ENCODE measurements at places on chromosomes 2 and 18.

GRCh38 chr2:38716185-38716584, 35.0 kb downstream of the SRSF7 start:
- no peak overlapping the region for H3K27ac ChIP-seq
- H3K4me1 ChIP-seq = peaks cover 25% of the 10 kb centered on the region
- no peak overlapping the region for H3K4me3 ChIP-seq
- H3K36me3 ChIP-seq = peaks cover 36% of the 10 kb centered on the region
- H3K27me3 ChIP-seq = no peaks in the 10 kb centered on the region

DNA sequence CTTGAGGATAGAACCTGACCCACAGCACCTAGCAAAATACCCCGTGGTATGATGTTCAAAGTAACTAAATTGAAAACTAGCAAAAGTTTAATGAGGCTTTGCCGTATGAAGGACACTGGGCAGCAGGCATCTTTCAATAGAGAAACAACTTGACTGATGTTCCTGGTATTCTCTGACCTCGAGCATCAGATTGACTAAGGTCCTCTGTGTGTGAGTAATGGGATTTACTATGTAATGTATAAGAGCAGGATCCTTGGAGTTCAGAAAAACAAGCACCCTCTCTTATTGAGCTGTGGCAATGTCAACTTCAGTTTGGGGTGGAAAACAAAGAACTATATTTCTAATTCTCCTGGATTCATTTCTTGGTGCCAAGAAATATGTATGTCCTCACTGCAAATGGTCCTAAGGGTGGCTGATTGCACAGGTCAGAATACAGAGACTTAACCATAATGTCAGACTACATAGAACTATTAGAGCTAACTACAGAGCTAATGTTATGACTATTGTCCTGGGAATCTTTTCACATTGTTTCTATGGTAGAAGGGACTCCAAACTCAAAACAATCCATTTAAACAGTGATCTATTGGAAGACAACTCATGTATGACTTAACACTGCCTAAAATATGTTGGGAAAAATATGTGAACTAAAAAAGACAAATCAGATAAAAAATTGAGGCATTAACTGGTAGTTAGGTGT, 4.4 kb downstream of the TNFAIP6 start:
- H3K4me3 ChIP-seq = no peak overlapping the region
- no peak overlapping the region for H3K27ac ChIP-seq
- peaks cover 10% of the 10 kb centered on the region for H3K27me3 ChIP-seq
- no peaks in the 10 kb centered on the region for H3K4me1 ChIP-seq

DNA sequence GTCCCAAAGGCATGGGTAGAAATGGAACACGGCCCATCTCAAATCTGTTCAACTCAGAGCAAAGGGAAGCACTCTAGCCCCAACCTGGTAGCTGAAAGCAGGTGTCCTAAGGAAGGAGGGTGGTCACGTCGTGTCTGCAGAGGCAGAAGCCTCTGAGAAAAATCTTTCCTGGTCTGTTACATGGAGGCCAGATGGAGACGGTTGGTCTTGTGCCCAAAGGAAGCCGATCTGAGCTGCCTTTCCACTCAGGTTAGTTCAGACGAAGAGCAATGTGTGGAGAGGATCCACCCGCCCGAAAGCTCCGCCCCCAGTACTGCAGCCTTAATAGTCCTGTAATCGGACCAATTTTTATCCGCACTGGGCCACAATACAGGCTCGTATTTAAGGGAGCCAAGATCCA, 54.9 kb upstream of the AMMECR1L start:
- peaks cover 31% of the 10 kb centered on the region for H3K36me3 ChIP-seq
- H3K27ac ChIP-seq = no peak overlapping the region
- no peak overlapping the region for H3K4me3 ChIP-seq
- no peaks in the 10 kb centered on the region for H3K4me1 ChIP-seq

DNA sequence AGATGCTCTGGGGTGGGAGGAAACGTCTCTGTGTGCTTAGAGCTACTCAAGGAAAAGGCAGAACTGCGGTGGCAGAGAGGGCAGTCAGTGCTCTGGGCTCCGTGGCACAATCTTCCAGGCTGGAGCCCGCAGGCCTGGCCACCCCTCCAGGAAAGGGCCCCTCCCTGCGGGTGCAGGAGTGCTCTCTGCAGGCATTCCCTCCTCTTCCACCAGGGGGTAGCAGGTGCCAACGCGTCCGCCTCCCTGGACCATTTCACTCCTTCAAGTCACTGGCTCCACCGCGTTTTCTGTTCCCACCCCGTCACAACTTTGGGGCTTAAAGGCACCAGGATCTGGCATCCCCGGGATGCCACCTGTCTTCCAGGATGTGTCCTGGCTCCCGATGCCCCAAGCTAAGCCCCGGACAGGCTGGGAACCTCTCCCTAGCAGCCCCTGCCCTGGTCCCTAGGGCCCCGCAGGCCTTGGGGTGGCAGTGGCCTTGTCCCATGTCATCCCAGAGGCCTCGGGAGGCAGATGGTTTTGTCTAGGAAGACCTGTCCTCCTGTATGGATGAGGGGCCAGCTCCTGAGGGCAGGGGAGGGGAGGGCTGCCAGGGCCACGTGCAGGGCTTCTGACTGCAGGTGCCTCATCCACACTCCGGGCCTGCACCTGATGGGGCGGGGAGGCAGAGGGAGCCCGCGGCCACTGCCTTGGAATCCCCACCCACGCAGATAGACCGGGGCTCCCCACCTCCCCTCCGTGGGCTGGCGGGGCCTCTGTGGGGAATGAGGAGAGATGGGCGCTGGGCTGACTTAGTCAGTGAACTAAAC, 26.4 kb downstream of the KCNIP3 start:
- H3K36me3 ChIP-seq = no peaks in the 10 kb centered on the region
- H3K4me1 ChIP-seq = no peaks in the 10 kb centered on the region
- no peak overlapping the region for H3K27ac ChIP-seq

DNA sequence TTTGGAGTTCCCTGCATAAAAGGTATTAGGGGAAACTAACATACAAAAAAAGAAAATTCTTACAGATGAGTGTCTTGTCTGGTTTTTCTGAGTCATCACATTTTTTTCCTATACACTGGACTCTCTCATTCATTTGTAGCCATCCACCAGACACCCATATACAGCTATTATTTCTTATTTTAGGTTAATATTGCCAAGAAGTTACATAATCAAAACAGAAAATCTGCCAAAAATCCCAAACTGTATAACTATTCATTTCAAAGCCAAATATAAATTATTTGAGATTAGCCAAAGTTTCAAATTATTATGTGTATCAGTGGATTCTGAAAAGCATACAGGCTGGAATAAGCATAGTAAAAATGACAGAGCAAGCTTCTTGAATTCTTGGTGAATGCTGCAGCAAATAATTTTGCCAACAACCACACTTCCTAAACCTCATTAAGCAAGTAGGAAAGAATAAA, 191.2 kb downstream of the NCKAP5 start:
- H3K27ac ChIP-seq = no peak overlapping the region
- no peaks in the 10 kb centered on the region for H3K4me1 ChIP-seq
- H3K36me3 ChIP-seq = peaks cover 2% of the 10 kb centered on the region

- H3K4me1 ChIP-seq = no peaks in the 10 kb centered on the region
- no peak for DNase-seq
- no peak overlapping the region for H3K27ac ChIP-seq
- H3K4me3 ChIP-seq = no peak overlapping the region
Observed at GRCh38 chr18:25831301-25831701, 259.1 kb downstream of the SS18 start.

DNA sequence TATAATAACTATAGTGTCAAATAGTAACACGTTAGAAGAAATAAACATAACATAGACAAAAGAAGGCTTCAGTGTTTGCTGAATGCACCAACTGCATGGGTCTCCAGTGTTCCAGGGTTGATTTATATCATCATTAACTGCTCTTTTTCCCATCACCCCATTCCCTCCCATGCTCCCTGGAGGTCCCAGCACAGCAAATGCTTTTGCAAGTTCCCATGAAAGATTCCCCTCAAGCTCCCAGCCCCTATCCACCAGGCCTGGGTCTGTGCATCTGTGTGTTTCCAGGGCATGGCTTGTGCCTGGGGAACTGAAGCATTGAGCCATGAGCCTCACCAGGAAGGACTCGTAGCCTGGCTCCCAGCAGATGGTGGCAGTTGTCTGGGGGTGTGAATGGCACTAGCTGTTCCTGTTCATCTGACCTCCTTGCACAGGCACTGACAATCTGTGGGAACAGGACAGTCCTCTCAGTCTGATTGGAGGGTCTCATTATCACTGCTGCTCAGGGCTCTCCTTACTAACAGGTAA, 164.6 kb upstream of the RMP24 start:
- H3K4me3 ChIP-seq = no peak overlapping the region
- no peak overlapping the region for H3K27ac ChIP-seq
- DNase-seq = no peak
- H3K36me3 ChIP-seq = no peaks in the 10 kb centered on the region

DNA sequence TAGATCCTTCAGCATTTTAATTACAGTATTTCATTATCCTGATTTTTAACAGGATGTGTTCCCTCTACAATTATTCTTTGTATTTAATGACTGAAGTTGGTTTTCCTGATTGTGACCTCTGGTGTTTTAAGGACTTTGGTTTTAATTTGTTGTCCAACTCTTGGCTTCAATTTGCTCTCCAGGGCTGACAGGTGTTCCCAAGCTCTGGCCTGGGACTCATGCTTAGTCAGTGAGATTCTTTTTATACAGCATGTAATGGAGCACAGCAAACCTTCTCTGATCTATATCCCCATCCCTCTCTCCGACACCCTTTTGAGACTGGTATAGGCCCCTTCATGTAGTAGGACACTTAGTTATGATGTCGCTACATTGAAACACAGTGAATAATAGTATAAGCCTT, 896.3 kb downstream of the TSN start:
- no peaks in the 10 kb centered on the region for H3K36me3 ChIP-seq
- H3K27ac ChIP-seq = no peak overlapping the region
- no peaks in the 10 kb centered on the region for H3K27me3 ChIP-seq
- H3K4me3 ChIP-seq = no peak overlapping the region
- H3K4me1 ChIP-seq = no peaks in the 10 kb centered on the region

DNA sequence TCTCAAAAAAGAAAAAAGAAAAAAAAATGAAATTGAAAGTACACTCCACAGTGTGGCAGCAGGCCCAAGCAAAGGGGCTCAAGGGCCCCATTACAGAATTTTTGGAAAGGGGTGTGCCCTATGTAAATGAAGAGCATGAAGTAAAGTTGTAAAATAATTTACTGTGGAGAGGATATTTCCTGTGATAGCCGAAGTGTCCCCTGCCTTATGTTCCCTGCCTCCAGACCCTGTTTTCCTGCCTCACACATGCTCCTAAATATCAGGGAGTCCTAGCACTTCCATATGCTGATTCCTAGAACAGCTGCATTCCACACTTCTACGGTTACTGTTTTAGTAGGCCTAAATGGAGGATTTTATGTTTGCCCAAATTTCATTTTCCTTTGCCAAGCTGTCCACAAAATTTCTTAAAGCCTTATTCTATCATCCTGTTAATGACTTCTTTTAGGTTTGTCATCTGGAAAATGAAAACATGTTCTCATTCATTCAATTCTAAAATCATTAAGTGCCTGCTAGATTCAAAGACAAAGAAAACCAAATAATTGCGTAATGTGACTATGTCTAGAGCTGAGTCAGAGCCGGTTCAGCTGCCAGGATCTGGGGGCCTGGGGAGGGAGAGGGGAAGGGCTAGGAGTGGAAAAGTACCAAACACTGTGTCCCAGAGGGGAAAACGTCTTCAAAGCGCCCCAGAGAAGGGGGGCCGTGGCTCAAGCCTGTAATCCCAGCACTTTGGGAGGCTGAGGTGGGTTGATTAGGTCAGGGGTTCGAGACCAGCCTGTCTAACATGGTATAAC, 25.9 kb upstream of the IMPA2 start:
- H3K36me3 ChIP-seq = no peaks in the 10 kb centered on the region
- H3K4me1 ChIP-seq = no peaks in the 10 kb centered on the region
- no peak for DNase-seq
- H3K27me3 ChIP-seq = no peaks in the 10 kb centered on the region
- H3K27ac ChIP-seq = no peak overlapping the region
- no peak overlapping the region for H3K4me3 ChIP-seq

GRCh38 chr2:238235331-238235732, 4.5 kb downstream of the HES6 start:
- H3K27ac ChIP-seq = no peak overlapping the region
- no peaks in the 10 kb centered on the region for H3K36me3 ChIP-seq
- no peak overlapping the region for H3K4me3 ChIP-seq
- no peak for DNase-seq

GRCh38 chr2:178008636-178009289, 63.8 kb downstream of the PDE11A start:
- H3K27ac ChIP-seq = no peak overlapping the region
- H3K36me3 ChIP-seq = no peaks in the 10 kb centered on the region
- peaks cover 31% of the 10 kb centered on the region for H3K27me3 ChIP-seq
- no peaks in the 10 kb centered on the region for H3K4me1 ChIP-seq

DNA sequence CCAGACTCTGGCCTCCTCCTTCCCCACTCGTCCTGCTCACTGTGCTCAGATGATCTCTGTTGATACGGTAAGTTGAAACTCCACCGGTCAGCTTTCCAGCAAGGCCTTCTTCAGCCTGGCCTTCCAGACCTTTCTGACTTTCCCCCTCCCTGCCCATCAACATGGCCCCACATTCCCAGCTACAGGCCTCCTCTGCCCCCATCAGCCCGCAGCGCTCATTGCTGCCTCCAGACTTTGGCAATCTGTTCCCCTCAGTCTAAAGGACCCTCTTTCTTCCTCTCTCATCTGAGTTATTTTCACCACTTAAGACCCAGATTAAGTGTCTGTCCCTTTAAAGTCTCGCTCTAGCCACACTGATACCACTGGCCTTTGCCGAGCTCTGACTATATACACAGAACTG, 10.6 kb downstream of the LOXHD1 start:
- no peak overlapping the region for H3K27ac ChIP-seq
- no peak overlapping the region for H3K4me3 ChIP-seq
- H3K27me3 ChIP-seq = peaks cover 36% of the 10 kb centered on the region
- no peaks in the 10 kb centered on the region for H3K36me3 ChIP-seq
- no peaks in the 10 kb centered on the region for H3K4me1 ChIP-seq
- DNase-seq = no peak

DNA sequence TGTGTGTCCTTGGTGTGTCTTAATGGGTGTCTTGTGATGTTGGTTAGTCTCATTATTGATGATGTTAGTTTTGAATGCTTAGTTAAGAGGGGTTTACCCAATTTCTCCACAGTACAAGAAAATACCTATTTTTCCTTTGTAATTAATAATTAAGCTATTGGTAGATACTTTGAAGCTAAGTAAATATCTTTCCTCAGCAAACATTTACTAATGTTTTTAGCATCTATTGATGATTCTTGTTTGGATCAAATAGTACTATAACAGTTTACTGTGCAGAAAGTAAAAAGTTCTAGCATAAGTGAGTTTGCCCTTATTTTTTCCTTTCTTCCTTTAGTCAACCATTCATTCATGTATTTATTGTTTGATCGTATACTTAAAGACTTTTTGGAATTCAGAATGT, 19.1 kb downstream of the MAP3K20 start:
- H3K4me1 ChIP-seq = no peaks in the 10 kb centered on the region
- H3K4me3 ChIP-seq = no peak overlapping the region
- no peak overlapping the region for H3K27ac ChIP-seq
- no peak for DNase-seq

- H3K27ac ChIP-seq = no peak overlapping the region
- H3K27me3 ChIP-seq = no peaks in the 10 kb centered on the region
- no peaks in the 10 kb centered on the region for H3K4me1 ChIP-seq
- H3K4me3 ChIP-seq = no peak overlapping the region
- H3K36me3 ChIP-seq = no peaks in the 10 kb centered on the region
Observed at GRCh38 chr2:209629597-209629996, 142.0 kb upstream of the UNC80 start.
